ENCODE measurements at places on chromosomes 6 and 20.

DNA sequence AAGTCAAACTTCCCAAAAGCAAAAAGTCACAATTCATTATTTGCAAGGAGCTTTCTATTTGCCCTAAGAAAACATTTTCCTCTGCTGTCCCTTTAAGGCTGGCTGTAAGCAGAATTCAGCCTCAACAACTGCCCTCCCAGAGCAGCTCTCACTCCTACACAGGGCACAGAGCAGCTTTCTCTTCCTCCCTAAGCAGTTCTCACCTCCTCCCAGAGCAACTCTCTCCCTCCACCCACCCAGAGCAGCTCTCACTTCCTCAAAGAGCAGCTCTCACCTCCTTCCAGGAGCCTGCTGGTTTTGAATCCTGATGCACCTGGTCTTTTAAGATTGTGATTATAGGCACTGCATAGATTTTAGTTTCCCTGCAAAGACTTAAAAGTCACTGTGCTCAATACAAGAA, 120.6 kb upstream of the TMEM181 start:
- no peak overlapping the region for H3K27ac ChIP-seq
- H3K27me3 ChIP-seq = no peaks in the 10 kb centered on the region
- no peak for DNase-seq
- H3K4me1 ChIP-seq = no peaks in the 10 kb centered on the region
- H3K4me3 ChIP-seq = no peak overlapping the region

GRCh38 chr6:27890445-27891319, 21.5 kb downstream of the OR2B2 start:
- H3K27me3 ChIP-seq = peaks cover 23% of the 10 kb centered on the region
- DNase-seq = no peak
- peaks cover 30% of the 10 kb centered on the region for H3K4me1 ChIP-seq
- no peak overlapping the region for H3K27ac ChIP-seq

GRCh38 chr6:39298061-39298460, 16.2 kb downstream of the KCNK17 start:
- DNase-seq = no peak
- no peaks in the 10 kb centered on the region for H3K36me3 ChIP-seq
- no peaks in the 10 kb centered on the region for H3K27me3 ChIP-seq
- H3K27ac ChIP-seq = no peak overlapping the region
- peaks cover 31% of the 10 kb centered on the region for H3K4me1 ChIP-seq

- H3K27ac ChIP-seq = no peak overlapping the region
- no peaks in the 10 kb centered on the region for H3K27me3 ChIP-seq
- H3K4me1 ChIP-seq = no peaks in the 10 kb centered on the region
- no peak for DNase-seq
- H3K36me3 ChIP-seq = no peaks in the 10 kb centered on the region
Measured at GRCh38 chr20:9977629-9978028, 57.2 kb upstream of the ANKEF1 start.

GRCh38 chr6:107390685-107391435, 68.5 kb downstream of the PDSS2 start:
- no peak for DNase-seq
- no peaks in the 10 kb centered on the region for H3K36me3 ChIP-seq
- no peaks in the 10 kb centered on the region for H3K27me3 ChIP-seq
- no peak overlapping the region for H3K4me3 ChIP-seq
- H3K27ac ChIP-seq = no peak overlapping the region
- H3K4me1 ChIP-seq = no peaks in the 10 kb centered on the region

Measured in right atrium auricular region (tissue), 2 donors.